ENCODE measurements at places on chromosomes 3 and 15.

DNA sequence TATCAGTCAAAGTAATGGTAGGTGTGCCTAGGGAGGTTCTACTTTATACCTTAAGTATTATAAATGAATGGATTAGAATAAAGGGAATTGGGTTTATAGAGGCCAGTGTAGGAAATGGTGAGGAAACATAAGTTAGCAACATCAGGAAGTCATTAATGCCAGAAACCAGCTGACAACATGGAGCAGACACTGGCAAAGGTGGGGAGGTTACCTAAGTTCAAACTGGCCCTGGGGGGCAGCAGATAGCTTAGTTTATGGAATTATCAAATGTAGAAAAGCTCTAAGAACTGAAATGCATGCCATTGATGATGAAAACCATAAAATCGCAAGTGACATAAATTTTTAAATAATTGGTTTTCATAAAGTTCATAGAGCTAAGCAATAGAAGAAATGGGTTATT is 498.6 kb downstream of the NAALADL2 start:
- DNase-seq = no peak

GRCh38 chr3:72821161-72821781 is 27.0 kb downstream of the SHQ1 start:
- DNase-seq = peak; percentile 28

GRCh38 chr3:21142031-21142430 is 609.0 kb downstream of the ZNF385D start:
- DNase-seq = no peak

DNA sequence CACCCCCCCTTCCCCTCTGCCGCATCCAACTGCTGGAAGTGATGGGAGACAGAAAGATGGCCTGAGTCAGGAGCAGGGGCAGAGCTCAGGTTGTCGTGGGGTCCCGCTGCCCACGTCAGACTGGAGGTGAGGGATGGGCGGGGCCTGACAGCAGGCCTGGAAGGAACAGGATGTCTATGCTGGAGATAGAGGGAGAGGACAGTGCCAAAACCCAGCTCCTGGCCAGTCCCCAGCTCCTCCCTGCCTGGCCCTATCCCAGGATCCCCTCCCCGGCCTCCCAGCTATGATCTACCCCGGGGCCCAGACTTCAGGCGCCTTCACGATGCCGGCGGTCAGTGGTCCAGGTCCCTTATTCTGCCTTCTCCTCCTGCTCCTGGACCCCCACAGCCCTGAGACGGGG is at the start of gene LMAN1L:
Gene LMAN1L (plus strand): TSS at position 303 of the 400 bp plus-strand sequence. CDS start 20 bp downstream, at position 323.
- no peak for DNase-seq

GRCh38 chr3:128895843-128896697 is 16.6 kb downstream of the ACAD9 start:
- no peak for DNase-seq

DNA sequence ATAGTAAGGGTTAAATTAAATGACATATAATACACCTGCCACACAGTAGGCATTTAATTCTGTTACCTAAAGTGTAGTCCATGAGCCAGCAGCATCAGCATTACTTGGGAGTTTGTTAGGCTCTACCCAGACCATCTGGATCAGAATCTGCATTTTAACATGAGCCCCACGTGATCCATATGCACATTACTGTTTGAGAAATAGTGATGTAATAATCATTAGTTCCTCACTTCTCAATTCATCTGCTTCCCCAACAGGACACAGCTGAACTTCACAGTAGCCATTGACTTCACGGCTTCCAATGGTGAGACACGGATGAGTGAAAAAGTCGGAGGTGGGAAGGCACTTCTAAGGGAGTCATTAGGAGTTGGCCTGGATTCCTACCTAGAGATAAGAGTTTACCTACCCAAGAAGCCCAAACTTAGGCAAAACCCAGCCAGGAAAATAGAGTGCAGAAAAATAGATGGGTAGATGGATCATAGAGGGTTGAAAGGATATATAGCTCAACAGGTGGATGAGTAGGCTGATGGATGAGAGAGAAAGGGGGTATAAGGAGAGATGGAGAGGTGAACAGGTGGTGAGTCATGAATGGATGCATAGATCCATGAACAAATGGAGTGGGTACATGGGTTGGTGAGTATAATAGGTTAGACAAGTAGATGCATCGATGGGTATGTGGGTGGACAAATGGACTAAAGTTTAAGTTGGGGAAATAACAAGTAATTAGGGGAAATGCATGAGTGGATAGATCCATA is 13.3 kb downstream of the CPNE9 start:
- DNase-seq = no peak

DNA sequence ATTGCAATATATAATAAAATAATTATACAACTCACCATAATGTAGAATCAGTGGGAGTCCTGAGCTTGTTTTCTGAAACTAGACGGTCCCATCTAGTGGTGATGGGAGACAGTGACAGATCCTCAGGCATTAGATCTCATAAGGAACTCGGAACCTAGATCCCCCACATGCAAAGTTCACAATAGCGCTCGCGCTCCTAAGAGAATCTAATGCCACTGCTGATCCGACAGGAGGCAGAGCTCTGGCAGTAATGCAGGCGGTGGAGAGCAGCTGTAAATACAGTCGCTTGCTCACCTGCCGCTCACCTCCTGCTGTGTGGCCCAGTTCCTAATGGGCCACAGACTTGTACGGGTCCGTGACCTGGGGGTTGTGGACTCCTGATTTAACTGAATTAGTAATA is 87.8 kb downstream of the P3H2 start:
- DNase-seq = no peak

GRCh38 chr15:48360841-48361240 is 29.6 kb downstream of the DUT start:
- DNase-seq = no peak

DNA sequence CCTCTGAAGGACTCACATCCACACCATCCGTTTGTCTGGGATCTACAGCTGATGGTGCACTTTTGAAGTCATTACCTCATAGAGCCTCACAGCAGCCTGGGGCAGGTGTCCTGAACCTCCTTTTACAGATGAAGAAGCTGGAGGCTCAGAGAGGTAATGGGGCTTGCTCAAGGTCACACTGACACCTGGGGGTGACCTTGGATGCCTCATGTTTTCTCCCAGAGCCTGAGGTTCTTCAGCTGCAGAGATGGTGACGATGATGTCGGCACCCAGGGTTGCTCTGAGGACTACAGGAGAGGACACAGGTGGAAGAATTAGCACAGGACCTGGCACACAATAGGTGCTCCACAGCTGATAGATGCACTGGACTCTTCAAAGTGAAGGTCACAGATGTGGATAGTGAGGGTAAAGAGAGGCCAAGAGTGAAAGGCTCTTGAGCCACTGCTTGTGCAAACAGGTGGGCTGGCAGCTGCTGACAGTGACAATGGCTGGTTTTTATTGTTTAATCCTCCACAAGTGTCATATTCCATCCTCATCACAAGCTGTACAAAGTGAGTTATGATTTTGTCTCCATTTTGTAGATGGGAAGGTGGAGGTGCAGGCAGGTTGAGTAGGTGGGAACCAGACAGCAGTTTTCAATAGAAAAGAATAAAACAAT is 17.4 kb upstream of the ATP2B2 start:
- no peak for DNase-seq

- DNase-seq = no peak
Observed at GRCh38 chr15:65731926-65732325, 60.2 kb downstream of the DENND4A start.

DNA sequence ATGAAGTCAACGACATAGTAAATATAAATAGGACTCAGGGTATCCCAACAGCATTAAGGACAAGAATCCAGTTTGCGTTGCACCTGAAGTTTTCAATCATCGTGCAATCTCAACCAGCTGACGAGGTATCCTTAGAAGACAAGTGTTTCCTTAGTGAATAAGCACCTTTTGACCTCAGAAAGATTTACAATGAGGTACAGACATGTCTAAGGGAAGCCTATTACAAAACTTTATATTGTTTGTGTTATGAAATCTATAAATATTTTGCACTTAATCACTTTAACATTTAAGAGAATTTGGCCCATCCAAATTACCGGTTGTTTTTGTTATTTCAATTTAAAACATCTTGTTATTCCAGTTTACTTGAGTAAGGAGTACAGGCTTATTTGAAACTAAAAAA is 64.9 kb upstream of the PRICKLE2 start:
- no peak for DNase-seq

DNA sequence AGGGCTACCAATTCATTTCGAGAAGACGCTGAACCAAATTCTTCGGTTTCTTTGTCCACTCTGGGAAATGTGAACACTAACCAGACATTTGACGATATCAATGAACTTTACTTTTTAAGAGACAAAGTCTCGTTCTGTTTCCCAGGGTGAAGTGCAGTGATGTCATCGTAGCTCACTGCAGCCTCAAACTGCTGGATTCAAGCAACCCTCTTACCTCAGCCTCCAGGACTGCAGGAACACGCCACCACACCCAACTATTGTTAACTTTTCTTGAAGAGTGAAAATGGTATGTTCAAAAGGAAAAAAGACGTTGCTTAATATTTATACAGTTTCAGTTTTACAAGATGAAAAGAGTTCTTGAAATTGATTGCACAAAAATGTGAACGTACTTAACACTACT is 30.6 kb downstream of the MB21D2 start:
- DNase-seq = no peak

GRCh38 chr3:73729969-73730440 is 105.3 kb upstream of the PDZRN3 start:
- no peak for DNase-seq

DNA sequence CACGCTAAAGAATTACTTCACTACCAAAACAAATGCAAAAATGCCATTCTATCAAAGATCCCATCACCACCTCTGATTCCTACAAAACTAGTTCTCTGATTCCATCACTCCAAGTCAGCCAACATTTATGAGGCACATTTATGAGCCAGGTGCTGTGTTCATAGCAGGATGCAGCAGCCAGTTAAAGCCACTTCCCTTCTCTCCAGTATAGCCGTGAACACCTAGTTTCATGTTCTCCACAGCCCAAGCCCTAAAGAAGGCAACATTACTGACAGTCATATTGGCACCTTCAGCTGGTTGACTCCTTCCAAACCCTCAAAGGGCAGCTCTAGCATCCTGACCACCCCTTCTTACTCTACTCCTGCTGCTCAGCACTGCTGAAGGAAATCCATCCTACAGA is 36.4 kb downstream of the RYK start:
- DNase-seq = no peak

DNA sequence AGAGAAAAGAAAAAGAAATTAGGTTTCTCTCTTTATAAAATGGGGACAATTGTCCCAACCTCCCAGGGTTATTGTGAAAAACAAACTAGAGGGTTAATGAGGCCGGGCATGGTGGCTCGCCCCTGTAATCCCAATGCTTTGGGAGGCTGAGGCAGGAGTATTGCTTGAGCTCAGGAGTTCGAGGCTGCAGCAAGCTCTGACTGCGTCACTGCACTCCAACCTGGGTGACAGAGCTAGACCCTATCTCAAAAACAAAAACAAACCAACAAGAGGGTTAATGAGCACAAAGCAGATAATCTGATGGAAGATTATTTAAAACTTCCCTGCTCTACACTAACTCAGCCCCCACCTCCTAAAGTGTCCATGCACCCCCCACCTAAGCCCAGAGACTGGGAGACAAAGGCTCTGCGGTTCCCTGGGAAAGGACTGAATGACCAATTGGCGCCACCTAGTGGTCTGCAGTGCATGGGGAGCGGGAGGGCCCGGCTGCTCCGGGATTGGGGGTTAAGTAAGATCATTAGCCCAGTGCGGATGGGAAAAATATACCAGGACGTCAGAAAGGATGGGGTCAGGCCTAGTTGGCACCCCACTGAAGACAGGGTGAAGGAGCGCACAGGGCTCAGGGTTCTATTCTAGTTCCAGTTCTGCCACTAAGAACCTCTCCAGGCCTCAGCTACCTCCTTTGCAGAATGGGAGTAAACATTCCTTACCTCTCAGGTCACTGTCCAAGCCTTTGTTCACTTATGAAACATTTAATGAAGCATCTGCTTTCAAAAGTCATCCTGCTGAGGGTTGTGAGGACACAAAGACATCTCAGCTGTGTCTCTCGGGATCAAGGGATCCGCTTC is 15.6 kb downstream of the PIF1 start:
- DNase-seq = peak; percentile 37

DNA sequence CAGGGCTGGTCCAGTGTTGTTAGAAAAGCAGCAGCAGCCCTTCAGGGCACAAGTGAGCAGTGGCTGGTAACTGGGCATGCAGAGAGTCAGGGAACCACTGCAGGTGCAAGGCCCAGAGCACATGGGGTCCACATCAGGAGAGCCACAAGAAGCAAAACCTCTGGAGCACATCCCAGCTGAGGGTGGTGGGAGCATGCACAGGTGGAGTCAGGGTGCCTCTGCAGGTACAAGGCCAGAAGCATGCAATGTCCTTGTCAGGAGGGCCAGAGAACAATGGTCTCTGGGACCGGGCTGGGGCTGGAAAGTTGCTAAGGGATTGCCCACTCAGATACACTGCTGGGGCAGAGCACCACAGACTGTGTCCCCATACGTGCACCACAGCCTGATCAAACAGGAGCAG is 226.1 kb upstream of the UBE2E2 start:
- DNase-seq = no peak

GRCh38 chr3:78858910-78859309 is 908.9 kb downstream of the ROBO1 start:
- DNase-seq = no peak

- DNase-seq = no peak
Observed at GRCh38 chr15:75170711-75171341, 30.9 kb upstream of the C15orf39 start.

GRCh38 chr3:173653781-173654180 is 256.2 kb downstream of the NLGN1 start:
- no peak for DNase-seq

DNA sequence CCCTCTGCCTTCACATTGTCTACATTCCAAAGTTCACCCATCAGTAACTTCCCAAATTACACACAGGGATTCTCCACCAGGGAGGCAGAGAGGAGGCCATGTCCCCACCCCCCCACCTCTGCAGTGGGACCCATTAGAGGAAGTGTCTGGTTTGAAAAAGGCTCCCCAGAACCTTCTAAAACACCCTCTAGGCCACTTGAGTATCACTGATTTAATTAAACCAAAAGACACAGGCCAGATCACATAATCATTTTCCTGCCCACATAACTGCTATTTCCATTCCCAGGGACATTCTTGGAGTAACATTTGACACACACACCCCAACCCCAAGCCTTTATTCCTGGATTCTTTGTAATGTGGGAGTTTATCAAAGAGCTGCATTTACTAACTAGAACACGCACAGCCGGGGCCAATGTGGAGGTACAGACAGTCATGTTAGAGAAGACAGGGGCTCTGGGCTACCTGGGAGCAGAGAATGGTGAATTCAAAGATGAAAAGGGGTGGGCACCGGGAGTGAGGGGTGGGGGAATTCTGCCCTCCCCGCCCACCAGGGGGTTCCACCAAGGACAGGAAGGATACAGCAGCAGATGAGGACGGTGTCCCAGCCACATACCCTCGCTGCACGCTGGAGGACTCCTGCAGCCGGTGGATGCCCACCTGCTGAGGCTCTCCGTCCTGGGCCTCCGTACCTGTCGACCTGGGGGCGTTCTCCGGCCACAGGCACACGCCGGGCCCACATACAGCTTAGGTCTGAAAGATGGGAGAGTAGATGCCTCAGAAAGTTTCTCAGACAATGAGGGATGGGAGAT is 201.4 kb upstream of the CTNNB1 start:
- DNase-seq = no peak

GRCh38 chr15:66124651-66125050 is 128.9 kb downstream of the MEGF11 start:
- no peak for DNase-seq

Data from stimulated activated naive B cell treated with anti-CD40 and anti-IgM and Interleukin-4, amounts not matched to agents 10 μg/mL and 1 μg/mL and 100 μg/mL, for 72 hours (primary cell).